ENCODE measurements at places on chromosomes 2 and 18.
A peak's percentile ranks its signal among the peaks of the same experiment; 100 is the strongest.

DNA sequence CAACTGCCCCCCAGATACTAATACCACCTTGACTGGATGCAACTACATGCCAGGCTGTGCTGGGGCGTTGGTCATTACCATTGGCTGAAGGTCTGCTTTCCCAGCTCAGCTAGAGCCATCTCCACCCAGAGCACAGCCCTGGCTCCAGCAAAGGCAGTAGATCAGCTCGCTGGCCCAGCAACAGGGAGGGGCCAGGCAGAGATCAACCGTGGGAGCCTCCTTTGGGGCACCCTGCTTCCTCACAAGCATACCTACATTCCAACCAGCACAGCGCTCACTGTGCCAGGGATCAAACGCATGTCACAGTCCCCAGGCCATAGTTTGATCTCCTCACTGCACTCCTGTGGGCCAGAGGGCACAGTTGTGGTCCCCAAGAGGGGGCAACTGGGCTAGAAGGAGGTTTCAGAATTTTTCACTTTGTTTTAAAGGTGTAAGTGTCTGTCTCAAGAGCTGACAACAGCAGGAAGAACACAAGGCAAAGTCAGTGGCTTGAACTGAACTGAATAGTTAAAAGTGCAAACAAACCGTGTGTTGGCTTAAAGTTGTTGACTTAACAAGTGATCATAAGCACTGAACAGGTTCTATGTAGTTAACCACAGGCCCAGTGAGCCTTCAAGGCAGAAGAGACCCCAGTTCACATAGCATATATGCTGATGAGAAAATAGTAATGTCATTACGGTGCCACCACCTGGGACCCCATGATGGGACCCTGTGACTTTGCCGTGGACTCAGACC, 70.1 kb upstream of the BZW1 start:
- DNase-seq, result no peak

DNA sequence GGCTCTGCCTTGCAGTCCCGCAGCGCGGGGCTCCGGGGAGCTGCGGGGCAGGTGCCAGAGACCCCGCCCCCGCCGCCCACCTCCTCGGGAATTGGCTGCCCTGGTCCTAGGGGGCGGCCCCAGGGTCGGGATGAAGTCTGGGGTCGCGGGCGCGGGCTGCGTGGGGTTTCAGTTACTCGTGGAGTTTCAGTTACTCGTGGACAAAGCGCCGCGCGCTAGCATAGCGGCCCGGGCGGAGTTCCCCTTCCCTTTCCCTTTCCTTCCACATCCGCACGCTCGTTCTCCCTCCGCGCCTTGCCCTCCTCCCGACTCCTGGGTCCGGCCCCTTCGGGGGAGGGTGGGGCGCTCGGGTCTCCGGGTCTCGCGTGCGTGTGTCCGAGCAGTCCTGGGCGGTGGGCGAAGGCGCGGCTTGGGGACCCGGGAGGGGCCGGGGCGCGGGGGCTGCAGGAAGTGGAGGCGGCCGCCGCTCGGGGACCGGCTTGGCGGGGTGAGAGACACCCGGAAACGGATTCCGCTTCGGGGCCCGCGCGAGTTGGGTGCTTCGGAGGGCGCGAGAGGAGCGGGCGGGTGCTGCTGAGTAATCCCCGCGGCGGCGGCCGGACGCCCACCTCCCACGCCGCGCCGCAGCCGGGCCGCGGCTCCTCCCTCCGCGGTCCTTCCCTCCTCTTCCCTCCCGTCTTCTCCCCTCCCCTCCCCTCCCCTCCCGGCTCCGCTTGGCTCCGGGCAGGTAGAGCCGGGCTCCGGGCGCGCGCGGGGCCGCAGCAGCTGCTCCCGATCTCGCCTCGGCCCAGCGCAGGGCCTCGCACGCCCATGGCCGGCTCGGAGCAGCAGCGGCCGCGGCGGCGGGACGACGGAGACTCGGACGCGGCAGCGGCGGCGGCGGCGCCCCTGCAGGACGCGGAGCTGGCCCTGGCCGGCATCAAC, at the start of gene TTC39C:
TSS of gene TTC39C (plus strand) at position 693 of the 924 bp plus-strand sequence. CDS start at position 811, 118 bp downstream.
- peak; percentile 39 for DNase-seq

- no peak for DNase-seq
These were observed 31.1 kb upstream of the PPP1R1C start for GRCh38 chr2:181954538-181954883.

DNA sequence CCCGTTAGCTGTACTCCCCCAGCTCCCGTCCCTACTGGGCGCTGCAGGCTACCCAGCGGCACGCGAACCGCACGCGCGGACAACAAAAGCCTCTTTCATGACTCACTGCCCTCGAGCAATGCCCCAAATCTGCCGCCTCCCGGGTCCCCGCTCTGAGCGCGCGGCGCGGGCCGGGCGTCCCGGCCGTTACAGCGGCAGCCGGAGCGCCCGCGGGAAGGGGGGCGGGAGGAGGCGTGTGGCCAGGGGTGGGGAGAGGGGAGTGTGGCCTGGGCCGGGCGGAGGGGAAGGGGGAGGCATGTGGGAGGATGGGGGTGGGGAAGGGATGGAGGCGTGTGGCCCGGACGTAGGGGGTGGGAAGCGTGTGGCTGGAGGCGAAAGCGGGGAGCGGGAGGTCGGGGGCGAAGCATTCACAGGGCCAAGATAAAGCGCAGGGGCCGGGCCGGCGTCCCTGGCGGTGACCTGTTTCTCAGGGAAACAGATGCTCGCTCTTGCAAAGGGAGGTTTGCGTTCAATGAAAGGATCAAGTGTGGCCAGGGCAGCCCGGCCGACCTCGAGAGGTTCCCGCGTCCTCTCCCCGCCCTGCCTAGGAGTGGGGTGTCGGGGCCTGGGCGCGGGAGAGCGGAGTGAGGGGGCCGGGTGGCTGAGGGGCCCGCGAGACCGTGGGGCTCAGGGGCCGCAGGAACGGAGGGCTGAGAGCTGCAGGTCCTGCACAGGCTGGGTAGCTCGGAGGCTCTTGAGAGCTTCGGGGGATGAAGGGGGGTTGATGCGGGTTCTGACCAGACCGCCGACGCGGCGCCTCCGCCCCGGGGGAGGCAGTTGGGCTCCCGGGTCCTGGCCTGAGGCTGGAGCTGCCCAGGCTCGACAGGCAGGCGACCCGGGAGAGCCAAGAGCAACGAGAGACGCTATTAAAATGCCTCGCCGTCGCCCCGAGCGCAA, 3.5 kb upstream of the NEUROD1 start:
- peak; percentile 71 for DNase-seq

- DNase-seq, result no peak
These were observed 62.1 kb downstream of the GBX2 start for GRCh38 chr2:236105955-236106607.

DNA sequence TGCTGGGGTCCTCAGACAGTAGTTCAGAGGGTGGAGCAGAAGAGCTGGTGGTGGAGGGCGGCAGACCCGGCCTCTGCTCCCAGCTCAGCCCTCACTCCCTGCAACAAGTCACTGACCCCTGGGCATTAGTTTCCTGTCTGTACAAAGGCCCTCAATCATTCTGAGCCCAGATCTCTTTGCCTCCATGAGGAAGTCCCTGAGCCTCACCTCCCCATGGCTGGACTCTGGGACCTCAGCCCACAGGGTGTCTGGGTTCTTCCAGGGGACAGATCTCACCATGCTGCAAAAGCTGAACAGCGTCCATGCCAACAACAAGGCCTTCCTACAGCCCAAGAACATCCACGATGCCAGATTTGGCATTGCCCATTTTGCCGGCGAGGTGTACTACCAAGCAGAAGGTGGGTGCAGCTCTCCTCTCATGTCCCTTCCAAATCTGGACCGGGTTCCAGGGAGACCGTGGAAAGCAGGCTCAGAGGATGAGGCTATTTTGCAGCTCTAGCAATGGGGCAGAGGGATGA, 49.1 kb downstream of the MYO7B start:
- no peak for DNase-seq

GRCh38 chr2:208872591-208872990, 466.0 kb downstream of the PTH2R start:
- no peak for DNase-seq

DNA sequence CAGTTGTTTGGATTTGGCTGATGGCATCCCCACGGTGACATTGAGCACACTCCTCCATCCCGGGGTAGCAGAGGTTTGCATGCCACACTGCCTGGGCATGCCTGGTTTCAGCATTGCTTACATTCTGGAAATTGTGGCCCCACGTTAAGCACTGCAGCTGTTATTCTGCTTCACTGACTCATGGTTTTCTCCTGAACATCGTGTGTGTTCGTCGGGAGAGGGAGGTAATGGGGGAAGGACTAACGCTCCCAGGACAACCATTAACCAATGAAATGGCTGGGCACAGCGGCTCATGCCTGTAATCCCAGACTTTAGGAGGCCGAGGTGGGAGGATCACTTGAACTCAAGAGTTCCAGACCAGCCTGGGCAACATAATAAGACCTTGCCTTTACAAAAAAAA, 28.2 kb upstream of the YWHAQ start:
- no peak for DNase-seq

DNA sequence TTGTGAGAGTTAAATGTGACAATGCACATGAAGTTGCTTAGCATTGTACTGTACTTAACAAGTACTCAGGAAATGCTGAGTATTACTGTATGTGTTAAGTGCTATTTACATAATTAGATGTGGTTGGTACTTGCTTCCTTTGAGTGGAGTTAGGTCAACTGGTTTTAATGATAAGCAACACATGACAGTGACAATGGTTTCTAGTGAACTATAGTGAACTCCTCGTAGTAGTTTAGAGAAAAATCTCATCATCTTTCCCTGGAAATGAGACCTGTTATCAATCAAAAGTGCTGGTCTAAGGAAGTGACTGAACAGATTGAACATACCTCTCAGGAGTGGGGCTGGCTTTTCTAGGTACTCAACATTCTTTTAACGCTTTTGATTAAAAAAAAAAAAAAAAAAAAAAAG, 29.2 kb upstream of the ZDBF2 start:
- DNase-seq, result no peak

GRCh38 chr18:63301434-63301833, 18.1 kb downstream of the BCL2 start:
- no peak for DNase-seq

DNA sequence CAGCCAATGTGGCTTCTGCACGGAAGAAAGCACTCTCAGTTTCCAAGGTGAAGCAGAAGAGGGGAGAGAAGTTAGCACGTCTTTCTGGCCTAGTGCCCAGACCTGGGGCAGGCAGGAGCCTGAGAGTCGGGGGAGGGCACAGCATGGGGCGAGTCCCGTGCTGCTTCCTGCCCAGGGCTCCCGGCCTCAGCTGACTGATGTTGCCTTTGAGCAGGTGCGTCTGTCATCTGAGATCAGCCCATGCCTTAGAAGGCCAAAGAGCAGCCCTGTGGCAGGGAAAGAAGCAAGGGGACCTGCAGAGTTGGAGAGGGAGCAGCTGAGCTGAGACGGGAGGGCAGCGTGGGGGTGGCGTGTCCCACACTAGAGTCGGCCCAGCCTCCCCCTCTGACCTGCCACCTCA, 3.3 kb downstream of the KCNIP3 start:
- no peak for DNase-seq

- no peak for DNase-seq
These were observed 105.4 kb downstream of the DSEL start for GRCh38 chr18:67411116-67411515.

GRCh38 chr2:65397122-65397521, 35.3 kb downstream of the SPRED2 start:
- no peak for DNase-seq

GRCh38 chr2:12006850-12007249, 260.4 kb downstream of the LPIN1 start:
- DNase-seq, result peak; percentile 60

GRCh38 chr2:40286721-40287120, 165.2 kb downstream of the SLC8A1 start:
- no peak for DNase-seq

- DNase-seq, result no peak
These were observed 332.7 kb downstream of the ZNF521 start for GRCh38 chr18:25019086-25019860.

GRCh38 chr18:37975446-37975845, 409.8 kb upstream of the CELF4 start:
- no peak for DNase-seq

- no peak for DNase-seq
These were observed 433.3 kb upstream of the ID2 start for GRCh38 chr2:8248623-8248957.

- DNase-seq, result no peak
These were observed 981 bp downstream of the RAMP1 start for GRCh38 chr2:237860273-237860935.

- no peak for DNase-seq
These were observed 127.7 kb downstream of the PPP1R1C start for GRCh38 chr2:182113334-182113733.

- DNase-seq, result no peak
These were observed 164.8 kb downstream of the CCDC85A start for GRCh38 chr2:56348392-56349210.

DNA sequence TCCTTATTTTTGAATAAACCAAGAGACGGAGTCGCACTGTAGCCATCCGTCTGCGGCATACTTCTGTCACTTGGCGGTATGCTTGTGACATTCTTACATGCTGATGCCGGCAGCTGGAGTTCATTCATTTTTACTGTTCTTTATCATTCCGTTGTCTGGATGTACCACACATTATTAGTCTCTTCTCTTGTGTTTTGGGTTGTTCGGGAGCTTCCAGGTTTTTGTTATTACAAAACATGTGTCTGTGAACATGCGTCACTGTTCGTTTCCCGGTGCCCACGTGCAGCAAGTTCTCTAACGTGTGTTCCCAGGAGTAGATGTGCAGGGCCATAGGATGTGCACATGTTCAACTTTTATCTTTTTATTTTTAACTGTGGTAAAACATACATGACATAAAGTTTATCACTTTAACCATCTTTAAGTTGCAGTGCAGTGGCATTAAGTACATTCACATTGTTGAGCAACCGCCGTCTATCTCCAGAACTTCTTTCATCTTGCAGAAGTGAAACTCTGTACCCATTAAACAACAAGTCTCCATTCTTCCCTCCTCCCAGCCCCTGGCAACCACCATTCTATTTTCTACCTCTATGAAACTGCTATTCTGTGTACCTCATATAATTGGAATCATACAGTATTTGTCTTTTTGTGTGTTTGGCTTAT, 40.1 kb downstream of the MTCL1 start:
- DNase-seq, result no peak

DNA sequence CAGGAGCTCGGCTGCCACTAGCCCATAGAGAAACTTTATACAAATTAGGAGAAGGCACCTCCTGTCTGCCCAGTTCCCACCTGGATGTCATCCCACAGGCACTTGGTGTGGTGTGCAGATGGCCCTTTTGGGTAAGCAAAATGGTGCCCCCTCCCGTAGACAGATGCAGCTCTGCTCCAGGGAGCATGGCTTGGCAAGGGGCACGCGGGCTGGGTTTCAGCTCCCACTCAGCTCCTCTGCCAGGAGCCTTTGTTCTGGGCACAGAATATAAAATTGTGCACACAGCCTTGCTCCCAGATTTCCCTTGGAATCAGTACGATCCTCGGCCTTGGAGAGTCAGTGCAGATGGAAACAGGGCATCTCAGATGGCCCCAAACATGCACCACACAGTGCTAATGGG, 20.3 kb upstream of the KCNF1 start:
- DNase-seq, result peak; percentile 12

- no peak for DNase-seq
These were observed 314.3 kb upstream of the POU3F3 start for GRCh38 chr2:104539649-104540048.

DNA sequence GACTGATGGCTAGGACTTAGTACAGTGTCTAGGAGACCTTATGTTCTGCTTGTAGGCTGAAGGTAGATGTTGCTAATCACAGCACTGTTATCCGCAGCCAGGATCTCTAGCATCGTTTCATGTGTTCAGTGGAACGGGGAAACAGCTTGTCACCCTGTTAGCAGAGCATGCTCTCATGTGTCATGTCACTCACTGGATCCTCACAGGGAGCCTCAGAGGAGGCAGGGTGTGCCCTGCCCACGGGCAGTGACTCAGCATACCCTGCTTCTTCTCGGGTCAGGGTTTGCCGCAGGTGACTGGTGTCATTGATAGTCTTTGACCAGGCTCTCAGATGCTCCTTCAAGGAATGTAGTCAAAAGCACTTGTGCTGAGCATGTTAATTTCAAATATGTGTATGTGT, 44.4 kb downstream of the RPIA start:
- no peak for DNase-seq

- no peak for DNase-seq
These were observed 110.4 kb downstream of the ANKRD44 start for GRCh38 chr2:197200051-197200761.
